Stimulated activated CD4-positive, alpha-beta T cell treated with anti-CD3 and anti-CD28 coated beads, TNF-alpha, amount 100 ng/mL, for 4 hours (primary cell): ENCODE measurements at places on chromosomes 3 and 15.

GRCh38 chr3:183904833-183905780 is 20.4 kb upstream of the PARL start:
- no peak for DNase-seq

DNA sequence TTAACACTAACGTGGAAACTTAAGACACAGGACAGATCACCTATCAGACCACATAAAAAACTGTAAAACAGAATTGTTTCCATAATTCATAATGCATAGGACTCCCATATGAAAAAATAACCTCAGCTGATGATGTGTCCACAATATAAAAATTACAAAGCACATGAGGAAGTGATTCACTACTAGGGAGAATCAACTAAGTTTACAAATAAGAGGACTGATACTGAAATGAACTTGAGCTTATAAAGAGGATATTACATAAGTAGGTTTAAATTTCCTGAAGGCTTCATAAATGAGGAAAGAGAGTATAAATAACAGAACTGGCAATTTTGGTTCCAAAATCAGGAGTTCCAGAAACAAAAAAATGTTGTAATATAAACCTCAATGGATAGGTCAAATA is 111.9 kb downstream of the SAMMSON start:
- DNase-seq, result no peak

- no peak for DNase-seq
These were observed 32.2 kb downstream of the SYNM start for GRCh38 chr15:99137111-99137546.

DNA sequence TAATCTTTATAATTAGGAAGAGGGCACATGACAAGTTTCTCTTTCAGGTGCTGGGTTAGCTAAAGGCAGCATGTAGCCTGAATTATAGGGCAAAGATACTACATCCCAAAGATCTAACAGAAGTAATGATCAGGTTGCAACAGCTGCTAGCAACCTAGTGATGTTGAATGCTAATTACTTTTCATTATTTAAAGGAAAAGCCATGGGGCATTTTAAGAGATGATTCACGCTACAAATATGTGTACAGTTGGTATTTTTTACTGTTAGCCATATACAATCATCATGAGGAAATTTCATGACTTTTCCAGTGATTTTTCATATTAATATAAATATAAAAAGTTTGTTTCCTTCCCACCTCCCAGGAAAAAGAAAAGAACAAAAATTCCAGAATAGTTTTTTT is 43.0 kb downstream of the NEK10 start:
- DNase-seq, result no peak

GRCh38 chr3:126911162-126912026 is 71.5 kb upstream of the PLXNA1 start:
- DNase-seq, result peak; percentile 28

DNA sequence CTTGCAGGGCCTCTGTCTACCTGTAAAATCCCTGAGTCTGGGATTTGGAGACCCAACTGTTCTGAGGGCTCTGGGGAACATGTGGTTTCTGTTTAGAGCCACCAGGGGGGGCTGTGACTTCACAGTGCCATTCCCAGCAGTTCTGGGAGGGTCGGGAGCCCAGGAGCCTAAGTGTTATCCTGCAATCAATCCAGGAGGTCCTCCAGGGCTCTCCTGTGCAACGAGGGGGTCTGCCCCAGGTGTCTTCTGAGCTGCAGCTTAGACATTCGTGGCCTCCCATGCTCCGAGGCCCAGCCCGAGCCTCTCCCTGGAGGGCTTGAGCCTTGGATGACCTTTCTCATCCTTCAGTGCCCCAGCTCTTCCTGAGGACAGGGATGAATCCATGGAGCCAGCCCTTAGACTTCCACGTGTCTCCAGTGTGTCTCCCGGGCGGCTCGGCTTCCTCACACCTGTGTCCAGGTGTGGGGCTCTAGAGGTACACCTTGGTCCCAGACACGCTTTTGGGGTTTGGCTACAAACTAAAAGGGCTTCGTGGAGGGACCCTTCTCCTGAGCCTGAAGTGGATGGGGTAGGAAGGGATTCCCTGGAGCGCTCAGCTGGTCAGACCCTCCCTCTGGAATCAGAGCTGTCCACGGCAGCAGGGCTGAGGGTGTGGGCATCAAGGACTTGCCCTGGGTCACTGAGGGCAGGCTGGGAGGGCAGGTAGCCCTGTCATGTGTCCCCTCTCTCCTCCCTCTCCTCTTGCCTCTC is 20.3 kb upstream of the ABTB1 start:
- no peak for DNase-seq

GRCh38 chr3:196208942-196209695 is 2.1 kb downstream of the ZDHHC19 start:
- no peak for DNase-seq

GRCh38 chr3:169044331-169045113 is 619.0 kb downstream of the MECOM start:
- DNase-seq, result no peak

- DNase-seq, result no peak
These were observed 26.1 kb upstream of the ZCWPW2 start for GRCh38 chr3:28322464-28322863.

DNA sequence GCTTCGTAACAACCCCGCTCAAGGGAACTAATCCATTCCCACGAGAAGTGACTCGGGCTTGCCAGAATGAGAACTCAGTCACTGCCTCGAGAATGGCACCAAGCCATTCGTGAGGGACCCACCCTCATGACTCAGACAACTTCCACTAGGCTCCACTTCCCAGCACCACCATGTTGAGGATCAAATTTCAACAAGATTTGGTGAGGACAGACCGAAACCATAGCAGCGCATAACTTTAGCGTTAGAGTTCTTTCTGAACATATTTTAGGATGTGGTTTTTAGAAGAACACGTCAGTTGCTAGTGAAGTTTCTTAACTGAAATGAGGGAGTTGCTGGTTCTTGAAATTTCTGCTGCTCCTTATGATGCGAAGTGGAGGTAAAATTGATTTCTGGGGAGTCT is 13.5 kb downstream of the PTPRG start:
- DNase-seq, result no peak

DNA sequence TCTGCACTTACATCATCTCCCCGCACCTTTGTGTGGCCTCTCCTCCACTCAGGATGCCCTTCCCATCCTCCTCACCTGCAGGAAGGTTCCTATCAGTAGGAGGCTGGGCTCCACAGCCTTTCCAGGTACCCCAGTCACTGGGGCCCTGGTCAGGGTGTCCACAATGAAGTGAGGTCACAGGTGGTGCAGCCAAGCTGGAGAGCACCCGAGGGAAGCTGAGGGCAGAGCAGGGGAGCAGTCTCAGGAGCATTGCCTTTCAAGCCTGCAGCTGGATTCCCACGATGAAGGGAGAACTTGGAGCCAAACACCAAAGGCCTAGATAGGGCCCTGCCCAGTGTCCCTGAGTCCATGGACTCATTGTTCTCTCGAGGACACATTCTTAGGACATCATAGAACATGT is 23.6 kb downstream of the MGLL start:
- no peak for DNase-seq

DNA sequence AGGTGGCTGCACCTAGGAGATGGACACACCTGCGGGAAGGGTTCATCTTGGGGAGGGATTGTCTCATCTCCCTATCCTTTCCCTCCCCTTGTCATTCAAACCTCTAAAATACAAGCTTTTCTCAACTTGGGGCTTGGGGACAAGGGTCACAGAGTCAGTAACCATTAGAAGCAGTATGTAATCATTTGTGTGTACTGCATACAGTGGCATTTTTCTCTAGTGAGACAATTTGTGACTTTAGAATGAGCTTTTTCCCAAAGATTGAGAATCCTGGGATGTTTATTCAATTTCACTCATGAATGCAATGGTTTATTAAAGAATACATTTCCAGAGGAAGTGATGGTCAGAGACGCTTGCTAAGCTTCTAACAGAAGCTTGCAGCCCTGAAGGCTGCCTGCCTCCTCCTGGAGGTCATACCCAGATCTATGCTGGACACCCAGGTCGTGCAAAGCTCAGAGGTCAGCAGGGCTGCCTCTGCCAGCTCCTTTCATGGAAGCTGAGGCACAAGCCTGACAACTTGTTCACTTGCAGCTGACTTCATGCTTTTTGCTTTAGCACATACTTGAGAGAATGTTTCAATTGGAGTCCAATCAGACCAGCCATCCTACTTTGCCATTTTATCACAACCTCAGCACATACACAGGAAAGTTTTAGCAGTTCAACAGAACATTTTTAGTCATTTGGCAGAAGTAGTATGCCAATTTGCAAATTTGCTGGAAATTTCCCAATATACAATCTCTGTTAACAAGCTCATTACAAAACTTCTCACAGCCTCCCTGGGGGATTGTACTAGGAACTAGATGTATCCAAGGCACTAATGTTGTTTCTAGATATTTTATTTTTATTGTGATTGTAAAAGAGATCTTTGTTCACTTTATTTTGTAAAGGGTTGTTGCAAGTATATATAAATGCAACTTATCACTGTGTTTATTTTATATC is 25.6 kb upstream of the ALDH1L1 start:
- no peak for DNase-seq

DNA sequence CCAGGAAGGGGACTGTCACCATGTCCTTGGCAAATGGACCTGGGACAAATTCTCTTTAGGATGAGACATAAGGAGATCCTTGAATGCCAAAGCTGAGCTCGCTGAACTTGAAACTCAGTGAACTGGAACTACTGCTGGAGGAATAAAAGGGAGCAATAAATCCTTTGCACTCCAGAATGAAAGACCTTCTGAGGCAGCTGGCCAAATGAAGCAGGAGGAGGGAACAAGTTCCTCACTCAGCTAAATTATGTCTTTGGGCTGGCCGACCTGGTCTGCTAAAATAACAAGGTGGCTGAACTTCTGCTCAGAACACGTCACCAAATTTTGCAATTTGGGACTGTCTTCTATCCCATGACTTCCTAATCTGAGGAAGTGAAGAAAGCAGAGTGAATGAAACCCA is 314.7 kb downstream of the LPP start:
- no peak for DNase-seq

DNA sequence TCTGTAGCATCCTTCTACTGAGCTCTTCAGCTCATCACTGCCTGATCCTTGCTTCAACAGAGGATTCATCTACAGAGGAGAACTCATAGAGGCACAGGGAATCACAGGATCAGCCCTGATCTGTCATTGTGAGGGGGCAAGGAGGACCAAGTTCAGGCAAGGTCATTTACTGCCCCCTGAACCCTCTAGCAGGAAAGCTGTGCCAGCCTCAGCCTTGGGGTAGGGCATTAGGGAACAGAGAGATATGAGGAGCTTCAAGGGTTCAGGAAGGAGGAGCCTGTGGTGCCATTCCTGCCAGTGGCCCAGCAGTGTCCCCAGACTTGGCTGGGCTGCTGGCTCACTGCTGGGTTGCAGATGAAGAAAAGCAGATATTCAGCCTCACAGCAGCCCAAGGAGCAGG is 8.2 kb downstream of the CHST14 start:
- no peak for DNase-seq

DNA sequence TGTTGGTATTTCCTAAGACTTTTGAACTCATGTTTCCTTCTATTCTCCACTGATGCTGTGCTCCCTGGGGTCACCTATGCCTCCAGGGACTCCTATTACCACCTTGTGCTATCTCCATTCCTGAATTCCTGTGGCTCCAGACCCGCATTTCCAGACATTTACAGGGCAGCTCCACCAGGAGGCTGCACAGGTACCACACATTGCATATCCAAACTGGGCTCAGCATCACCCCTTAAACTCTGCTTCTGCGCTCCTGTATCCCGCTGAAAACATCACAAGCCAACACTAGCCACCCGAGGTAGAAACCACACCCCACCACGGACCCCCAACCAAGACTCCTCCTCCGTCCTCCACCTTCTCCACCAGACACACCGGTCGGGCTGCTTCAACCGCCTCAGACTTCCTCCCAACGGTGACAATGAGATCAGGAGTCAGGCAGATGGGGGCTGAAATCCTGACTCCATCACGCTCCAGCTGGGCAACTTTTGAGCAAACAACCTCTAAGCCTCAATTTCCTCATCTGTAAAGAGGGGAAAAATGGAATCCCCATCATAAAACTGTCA is 10.4 kb downstream of the TNK2 start:
- DNase-seq, result no peak

GRCh38 chr15:48872632-48873031 is 5.3 kb upstream of the EID1 start:
- DNase-seq, result no peak

DNA sequence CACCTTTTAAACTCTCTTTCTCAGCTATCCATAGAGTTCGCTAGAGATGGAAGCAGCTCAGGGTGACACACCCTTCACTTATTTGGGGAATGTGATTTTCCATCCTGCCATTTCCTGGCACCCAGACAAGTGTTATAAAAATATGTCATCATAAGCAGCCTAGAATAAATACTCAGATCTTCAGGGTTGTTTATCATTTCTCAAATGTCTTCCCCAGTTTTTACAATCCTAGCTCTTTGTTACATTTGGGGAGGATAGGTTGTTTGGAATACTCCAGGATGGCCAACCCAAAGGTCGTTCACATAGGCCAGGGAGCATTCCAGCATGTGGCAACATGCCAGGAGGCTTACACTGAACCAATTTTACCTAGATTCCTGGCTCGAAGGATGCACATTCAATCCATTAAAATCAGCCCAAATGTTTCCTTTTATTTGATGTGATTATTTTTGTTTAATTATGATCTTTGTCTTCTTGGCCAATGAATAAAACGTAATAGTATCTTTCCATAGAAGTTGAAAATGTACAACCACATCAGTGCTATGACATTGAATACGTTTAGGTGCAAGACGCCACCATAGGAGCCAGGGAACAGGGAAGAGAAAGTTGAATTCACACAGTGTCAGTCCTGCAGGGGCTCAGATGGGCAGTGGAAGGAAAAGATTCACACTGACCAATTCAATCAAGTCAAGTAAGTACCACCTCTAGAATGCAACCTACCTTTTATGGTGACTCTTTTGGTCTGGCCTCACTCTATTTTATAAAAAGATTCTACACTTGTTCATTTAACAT is 537.7 kb upstream of the MDFIC2 start:
- DNase-seq, result no peak

DNA sequence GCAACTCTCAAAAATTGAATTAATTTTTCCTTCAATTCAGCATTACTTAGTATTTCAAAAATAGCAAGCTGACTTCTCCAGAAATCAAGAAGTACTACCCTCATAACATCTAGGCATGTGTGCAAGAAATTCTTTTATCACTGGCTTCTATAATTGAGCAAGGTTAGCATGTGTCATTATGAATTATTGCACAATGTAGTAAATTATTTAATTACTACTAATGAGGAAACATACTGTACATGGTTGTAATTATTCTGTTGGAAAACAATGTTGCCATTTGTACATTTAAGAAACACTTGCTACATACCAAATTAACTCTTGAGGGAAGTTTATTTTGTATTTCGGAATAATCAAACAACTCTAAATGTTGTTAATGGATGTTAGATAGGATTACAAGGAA is 122.2 kb upstream of the ICE2 start:
- no peak for DNase-seq

DNA sequence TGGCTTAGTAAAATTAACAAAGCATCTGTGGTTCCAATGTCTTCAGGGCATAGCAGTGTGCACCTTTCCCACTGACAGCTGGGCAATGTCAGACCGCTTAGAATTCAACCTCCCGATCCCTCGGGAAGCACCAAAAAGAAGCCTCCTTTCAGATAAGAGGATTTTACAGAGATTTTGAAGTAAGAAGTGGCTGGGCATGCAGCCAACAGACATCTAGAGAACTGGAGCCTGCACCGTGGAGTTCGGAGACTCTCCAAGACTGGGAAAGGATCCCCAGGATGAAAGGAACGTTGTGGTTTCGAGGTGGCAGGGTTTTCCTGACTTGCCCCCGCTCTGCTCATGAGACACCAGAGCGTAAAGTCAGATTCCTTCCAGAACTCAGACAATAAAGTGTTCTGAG is 5.3 kb downstream of the FAM174B start:
- no peak for DNase-seq

GRCh38 chr15:96042734-96043224 is 287.7 kb upstream of the NR2F2 start:
- DNase-seq, result no peak
